ENCODE measurements at places on chromosomes 12 and 14.

GRCh38 chr12:6372403-6373003 is 2.9 kb downstream of the SCNN1A start:
- peak; percentile 83 for DNase-seq

DNA sequence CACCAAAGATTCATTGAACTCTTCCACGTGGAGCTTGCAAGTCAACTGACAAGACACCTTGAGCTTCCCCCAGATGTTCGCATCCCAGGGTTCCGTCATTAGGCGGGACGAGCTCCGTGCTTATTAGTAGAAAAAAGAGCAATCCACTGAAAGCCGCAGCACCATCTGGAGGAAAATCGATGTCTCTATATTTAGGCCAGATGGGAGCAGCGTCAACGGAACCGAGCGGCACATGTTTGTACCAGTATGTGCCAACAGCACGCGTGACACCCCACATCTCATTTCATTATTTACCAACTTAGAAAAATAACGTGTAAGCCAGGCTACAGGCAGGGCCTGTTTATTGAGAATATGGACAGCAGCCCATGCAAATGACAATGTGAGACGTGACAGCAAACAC is 45.8 kb upstream of the TMEM132D start:
- DNase-seq: no peak

- no peak for DNase-seq
These were observed 35.0 kb upstream of the MDM1 start for GRCh38 chr12:68367116-68367515.

DNA sequence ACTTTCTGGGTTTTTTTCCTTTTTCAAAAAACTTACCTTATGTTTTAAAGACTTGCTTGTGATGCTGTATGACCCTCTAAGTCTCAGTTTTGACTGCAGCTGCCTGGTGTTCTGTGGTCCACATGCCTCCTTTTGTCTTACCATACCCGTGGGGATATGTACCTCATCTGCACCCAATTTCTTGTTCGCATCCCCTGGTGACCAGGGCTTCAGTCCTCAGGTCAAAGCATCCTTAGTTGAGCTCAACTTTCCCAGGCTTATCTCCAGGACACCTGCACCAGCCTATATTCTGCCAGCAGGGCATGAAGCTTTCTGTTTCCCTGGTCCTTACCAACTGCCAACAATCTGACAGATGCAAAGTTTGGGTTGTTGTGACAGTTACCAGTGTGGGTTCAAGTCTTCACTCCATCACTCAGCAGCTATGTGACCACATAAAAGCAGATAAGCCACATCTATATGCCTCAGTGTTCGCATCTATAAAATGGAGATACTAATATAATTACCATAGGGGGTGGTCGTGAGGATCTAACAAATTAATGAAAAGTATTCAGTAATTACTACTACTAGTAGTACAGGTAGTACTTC is 94.0 kb downstream of the NTF3 start:
- DNase-seq: no peak

DNA sequence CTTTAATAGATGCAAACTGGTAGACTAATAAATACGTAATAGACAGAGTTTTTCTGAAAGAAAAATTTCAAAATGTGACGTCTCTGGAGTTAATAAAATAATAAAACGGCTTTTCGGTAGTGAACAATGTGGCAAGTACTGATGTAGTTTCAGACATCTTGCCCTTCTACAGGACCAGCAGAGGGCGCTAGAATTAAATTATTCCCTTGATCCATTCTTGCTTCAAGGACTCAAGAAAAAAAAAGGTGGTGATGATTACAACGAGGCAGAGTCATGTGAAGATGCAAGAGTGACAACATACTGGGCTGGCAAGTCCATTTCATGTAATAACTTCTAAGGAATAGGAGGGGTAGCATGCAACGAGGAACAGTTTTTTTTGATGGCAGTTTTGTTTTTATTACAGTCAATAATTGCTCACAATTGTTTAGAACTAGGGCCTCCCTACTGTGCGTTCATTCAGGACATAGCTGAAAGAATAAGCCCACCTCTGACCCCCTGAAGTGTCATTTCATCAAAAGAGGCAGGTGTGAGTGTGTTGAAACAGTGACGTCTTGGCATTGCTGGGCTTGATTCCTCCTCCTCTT is 101.0 kb upstream of the GZMB start:
- DNase-seq: peak; percentile 17

- DNase-seq: no peak
These were observed 223.5 kb downstream of the SLC41A2 start for GRCh38 chr12:104734541-104735095.

DNA sequence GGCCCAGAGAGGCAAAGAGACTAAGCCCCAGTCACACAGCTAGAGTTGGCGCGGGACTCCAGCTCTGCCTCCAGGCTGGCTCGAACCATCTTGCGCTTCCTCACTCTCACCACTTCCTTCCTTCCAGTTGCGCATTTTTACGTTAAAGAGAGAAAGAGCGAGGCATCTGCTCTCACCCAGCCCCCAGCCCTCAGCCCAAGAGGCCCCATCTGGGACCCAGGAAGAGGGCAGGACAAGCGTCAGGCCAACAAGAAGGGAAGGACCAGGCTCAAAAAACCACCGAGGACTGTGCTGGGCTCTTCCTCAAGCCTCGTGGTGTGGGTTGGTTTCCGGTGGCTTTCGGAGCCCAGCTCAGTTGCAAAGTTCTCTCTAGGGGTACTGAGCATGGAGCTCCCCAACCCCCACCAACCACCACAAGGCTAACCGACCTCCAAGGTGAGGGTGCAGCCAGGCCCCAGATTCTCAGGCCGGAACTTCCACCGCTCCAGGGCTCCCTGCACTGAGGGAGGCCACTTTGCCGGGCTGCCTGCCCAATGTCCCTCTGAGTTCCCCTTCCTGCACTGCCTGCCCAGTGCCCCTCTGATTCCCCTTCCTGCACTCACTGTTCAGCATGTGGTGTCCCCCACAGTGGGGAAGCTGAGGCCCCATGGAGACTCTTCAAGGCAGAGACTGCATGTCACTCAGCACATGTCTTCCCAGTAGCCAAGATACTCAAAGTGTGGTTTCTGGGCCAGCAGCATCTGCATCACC is 35.9 kb downstream of the TESC start:
- no peak for DNase-seq

- no peak for DNase-seq
These were observed 42.1 kb downstream of the GPR68 start for GRCh38 chr14:91202234-91202974.

GRCh38 chr12:6311822-6312528 is 1.5 kb downstream of the PLEKHG6 start:
- DNase-seq: no peak

DNA sequence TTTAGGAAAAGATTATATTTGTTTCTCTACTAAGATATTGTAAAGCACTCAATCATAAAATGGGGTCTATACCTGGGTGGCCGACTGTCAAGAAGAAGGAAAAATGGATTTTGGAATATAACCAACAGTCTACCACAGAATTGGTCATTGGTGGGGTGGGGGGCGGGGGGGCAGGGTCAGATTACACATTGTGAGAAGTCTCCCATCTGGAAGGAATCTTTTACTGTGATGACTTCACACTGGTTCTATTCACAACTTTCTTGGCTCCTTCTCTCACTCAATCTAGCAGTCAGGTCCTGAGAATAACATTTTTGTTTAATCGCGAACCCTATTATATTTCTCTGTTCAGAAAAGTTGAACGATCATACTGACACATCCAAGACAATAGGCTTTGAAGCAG is 8.7 kb upstream of the CLEC4E start:
- no peak for DNase-seq

DNA sequence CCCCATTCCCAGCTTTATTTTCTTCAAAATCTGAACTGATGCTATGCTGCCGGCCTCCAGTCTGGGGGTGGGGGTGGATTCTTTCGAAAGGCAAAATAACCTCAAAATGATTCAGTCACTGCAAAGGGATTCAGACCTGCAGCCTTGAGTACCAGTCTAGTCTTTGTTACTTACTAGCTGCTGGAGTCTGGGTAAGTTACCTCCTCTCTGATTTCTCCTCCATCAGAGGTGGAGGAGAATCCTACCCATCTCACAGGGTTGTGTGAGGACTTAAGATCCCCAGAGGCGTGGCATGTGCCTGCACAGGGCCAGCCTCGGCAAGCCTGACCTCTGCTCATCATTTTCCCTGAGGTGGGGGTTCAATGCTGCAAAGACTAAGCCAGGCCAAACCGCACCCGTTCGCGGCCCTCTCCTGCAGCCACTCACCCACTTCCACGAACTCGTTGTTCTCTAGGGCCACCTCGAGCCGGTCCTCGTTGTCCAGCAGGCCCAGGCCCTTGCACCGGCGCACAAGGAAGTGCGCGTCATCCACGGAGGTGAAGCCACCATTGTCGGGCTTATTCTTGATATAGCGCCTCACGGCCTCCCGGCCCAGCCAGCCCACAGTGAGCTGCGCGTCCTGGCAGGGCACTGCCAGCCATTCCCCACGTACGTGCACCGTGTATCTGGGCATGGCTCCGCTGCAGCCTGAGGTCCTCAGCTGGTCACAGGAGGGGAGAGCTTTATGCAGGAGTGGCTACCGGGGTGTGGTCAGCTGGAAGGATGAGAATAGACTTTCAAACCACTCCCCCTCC is 709 bp downstream of the HAL start:
- DNase-seq: no peak

GRCh38 chr14:103733651-103734050 is 18.0 kb downstream of the ZFYVE21 start:
- DNase-seq: no peak

- no peak for DNase-seq
These were observed 263.1 kb downstream of the CEP128 start for GRCh38 chr14:80678436-80678835.

GRCh38 chr12:123067654-123068053 is 83.2 kb downstream of the PITPNM2 start:
- no peak for DNase-seq

GRCh38 chr12:123938679-123939480 is 33.8 kb downstream of the CCDC92 start:
- DNase-seq: no peak

- no peak for DNase-seq
These were observed 3.4 kb downstream of the PNP start for GRCh38 chr14:20472536-20473169.

- peak; percentile 59 for DNase-seq
These were observed 272.8 kb downstream of the KSR2 start for GRCh38 chr12:117695956-117696355.

- DNase-seq: no peak
These were observed 29.7 kb downstream of the EML1 start for GRCh38 chr14:99822800-99823455.

DNA sequence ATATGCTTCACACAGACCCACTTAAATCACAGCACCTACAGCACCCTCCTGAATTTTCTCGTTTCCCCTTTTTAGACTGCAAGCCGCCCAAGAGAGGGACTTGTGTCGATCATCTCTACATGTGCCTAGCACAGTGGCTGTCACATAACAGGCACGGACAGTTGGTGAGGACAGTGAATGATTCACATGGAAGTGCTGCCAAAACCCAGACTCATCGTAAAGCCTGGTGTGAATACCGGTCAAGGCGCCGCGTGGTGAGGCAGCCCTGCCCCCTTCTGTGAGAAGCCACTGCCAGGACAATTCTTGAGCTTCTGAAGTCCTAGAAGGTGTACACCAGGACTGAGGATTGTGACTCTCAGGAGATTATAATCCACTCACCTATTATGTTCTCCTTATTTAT is 44.3 kb downstream of the ATG2B start:
- DNase-seq: no peak

DNA sequence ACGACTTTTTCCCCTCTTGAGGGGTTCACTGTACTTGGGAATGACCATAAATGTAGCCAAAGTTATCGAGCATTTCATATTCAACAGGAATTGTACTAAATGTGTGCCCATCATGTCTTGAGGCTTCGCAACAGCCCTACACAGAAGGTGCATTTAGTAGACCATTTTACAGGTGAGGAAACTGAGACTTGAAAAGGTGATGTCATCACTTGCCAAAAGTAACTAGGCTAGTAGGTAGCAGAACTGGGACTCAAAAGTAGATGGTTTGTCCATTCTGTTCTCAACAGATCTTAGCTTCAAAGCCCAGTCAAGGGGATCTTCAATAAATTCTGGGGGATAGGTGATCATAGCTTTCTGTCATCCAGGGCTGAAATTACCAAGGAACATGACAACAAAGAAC is 782.2 kb downstream of the MED13L start:
- DNase-seq: no peak

DNA sequence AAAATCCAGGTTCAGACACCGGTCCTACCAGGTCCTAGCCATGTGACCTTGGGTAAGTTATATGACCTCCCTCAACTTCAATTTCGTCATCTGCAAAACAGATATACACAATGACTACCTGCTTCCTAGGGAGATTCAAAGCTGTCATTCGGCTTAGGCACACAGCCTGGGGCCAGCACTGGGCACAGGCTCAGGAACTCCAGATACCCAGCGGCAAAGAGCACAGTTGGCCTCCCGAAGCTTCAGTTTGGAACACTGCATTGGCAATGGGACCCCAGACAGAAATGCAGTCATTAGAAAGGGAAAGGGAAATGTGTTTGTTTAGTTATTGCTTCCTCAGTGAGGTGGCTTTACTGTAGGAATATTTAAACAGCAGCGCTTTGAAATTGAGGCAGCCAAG is 11.4 kb downstream of the PLEKHG6 start:
- no peak for DNase-seq

GRCh38 chr12:17802657-17803641 is 287.0 kb downstream of the RERGL start:
- DNase-seq: no peak

- DNase-seq: no peak
These were observed 42.7 kb upstream of the TMEM132C start for GRCh38 chr12:128224226-128224625.

DNA sequence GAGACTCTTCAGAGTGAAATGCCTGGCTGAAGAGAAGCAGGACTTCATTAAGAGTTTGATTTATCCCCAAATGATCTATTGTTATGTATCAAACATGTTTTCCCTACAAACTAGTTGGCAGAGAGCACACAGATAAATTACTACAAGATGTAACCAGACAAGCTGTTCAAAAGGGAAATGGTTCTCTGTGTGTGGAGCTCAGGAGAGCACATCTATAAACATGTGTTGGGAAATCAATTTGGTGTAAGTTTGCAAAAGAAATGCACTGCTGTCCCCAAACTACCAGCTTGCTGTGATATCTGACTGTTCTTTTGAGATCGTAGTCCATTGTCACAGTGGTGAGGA is 159.2 kb downstream of the PAH start:
- no peak for DNase-seq

DNA sequence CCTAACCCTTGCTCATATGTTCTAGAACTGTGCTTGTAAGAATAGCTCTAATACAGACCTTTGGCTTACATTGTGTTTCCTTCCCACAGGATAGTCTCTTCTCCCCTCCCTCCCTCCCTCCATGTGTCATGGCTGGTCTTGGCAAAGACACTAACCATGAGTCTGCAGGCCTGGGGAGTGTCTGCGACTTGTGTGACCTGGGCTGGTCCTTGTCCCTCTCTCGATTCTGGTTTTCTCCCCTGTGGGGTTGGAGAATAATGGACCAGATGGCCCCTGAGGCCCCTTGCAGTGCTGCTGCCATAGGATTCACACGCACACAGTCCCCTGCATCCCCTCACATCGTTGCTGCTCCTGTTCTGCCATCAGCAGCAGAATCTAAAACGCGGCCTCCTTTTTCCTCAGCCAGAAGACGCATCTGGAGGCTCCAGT is 30.3 kb downstream of the DEGS2 start:
- no peak for DNase-seq

- DNase-seq: no peak
These were observed 1.1 kb downstream of the ADSS1 start for GRCh38 chr14:104724981-104725771.

- DNase-seq: no peak
These were observed 28.0 kb upstream of the GXYLT1 start for GRCh38 chr12:42172441-42173210.

GRCh38 chr12:17035372-17035771 is 429.4 kb upstream of the LMO3 start:
- no peak for DNase-seq

- no peak for DNase-seq
These were observed 524 bp downstream of the KMT5A start for GRCh38 chr12:123384318-123384993.
